Activated CD8-positive, alpha-beta T cell treated with anti-CD3 and anti-CD28 coated beads, Interleukin-2, amount 10 ng/mL, durations not matched to agents 7 days and 5 days (primary cell): ENCODE measurements at places on chromosomes 12 and 14. TPM values are rescaled to one million over a fixed set of nuclear protein-coding genes. Genes with fewer than 3 reads are reported as not detected.
A peak's percentile ranks its signal among the peaks of the same experiment; 100 is the strongest.

GRCh38 chr12:109844091-109844490, 10.9 kb upstream of the TRPV4 start:
- DNase-seq = no peak

GRCh38 chr14:39576736-39577135, 144.5 kb upstream of the FBXO33 start:
- DNase-seq = no peak

Gene GSC
- not detected for total RNA-seq

DNA sequence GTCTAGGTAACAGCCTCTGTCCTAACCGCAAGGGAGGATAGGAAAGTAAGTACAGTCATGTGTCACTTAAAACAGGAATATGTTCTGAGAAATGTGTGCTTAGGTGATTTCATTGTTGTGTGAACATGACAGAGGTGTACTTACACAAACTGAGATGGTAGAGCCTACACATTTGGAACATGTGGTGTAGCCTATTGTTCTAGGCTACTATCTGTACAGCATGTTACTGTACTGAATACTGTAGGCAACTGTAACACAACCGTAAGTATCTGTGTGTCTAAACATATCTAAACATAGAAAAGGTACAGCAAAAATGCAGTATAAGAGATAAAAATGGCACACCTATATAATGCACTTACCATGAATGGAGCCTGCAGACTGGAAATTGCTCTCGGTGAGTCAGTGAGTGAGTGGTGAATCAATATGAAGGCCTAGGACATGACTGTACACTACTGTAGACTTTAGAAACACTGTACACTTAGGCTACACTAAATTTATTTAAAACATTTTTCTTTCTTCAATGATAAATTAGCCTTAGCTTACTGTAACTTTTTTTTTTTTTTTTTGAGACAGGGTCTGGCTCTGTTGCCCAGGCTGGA, 13.2 kb upstream of the MDM2 start:
- DNase-seq = no peak

Gene BRI3BP
- total RNA-seq = 27.0 TPM

Gene A2M
- total RNA-seq = not detected

- DNase-seq = no peak
These were observed 134.7 kb downstream of the CALM1 start for GRCh38 chr14:90531497-90531896.

GRCh38 chr14:34184126-34184525, 233.3 kb upstream of the EGLN3 start:
- DNase-seq = no peak

- no peak for DNase-seq
These were observed 444.9 kb downstream of the TRHDE start for GRCh38 chr12:72717036-72717435.

GRCh38 chr14:40417777-40418401, 985.7 kb upstream of the FBXO33 start:
- DNase-seq = no peak

DNA sequence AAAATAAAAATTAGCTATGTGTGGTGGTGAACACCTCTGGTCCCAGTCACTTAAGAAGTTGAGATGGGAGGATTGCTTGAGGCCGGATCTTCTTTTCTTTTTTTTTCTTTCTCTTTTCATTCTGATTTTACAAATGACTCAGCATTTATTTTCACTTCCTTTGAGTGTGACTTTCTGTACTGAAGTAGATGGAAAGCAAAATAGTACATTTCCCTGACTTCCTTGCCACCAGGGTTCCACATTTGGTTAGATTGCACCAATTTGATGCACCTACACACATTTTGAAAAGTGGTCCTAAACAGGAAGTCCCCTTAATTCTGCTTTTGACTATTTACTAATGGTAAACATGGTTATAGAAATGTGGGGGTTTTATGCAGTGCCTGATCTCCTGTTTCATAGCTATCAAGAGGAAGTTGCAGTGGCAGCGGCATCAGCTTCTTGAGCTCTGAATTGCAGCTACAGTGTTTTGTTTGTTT, 13.0 kb upstream of the LEMD3 start:
- peak; percentile 46 for DNase-seq

DNA sequence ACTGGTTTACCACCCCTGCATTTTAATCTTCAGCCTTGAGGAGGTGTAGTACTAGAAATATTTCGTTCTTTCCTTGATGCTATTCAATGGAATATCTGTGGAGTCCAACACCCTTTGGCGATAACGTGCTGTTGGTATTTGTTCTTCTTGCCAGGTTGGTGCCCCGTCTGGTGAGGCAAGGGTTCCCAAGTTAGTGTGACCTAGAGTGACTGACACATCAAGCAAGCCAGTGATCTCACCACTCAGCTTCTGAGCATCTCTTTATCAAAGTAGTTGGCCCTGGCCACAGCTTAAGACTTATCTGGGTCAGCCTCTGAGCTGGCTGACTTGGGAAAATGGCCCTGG, 60.2 kb downstream of the PLXNC1 start:
- peak; percentile 35 for DNase-seq

- DNase-seq = no peak
These were observed 211.5 kb downstream of the PRKD1 start for GRCh38 chr14:29716150-29716549.

- DNase-seq = no peak
These were observed 26.8 kb downstream of the PLBD1 start for GRCh38 chr12:14540801-14541462.

Gene MANSC1
- not detected for total RNA-seq

GRCh38 chr12:127811988-127812387, 455.0 kb upstream of the TMEM132C start:
- DNase-seq = no peak

GRCh38 chr12:94649349-94650142, 811 bp downstream of the TMCC3 start:
- peak; percentile 37 for DNase-seq

DNA sequence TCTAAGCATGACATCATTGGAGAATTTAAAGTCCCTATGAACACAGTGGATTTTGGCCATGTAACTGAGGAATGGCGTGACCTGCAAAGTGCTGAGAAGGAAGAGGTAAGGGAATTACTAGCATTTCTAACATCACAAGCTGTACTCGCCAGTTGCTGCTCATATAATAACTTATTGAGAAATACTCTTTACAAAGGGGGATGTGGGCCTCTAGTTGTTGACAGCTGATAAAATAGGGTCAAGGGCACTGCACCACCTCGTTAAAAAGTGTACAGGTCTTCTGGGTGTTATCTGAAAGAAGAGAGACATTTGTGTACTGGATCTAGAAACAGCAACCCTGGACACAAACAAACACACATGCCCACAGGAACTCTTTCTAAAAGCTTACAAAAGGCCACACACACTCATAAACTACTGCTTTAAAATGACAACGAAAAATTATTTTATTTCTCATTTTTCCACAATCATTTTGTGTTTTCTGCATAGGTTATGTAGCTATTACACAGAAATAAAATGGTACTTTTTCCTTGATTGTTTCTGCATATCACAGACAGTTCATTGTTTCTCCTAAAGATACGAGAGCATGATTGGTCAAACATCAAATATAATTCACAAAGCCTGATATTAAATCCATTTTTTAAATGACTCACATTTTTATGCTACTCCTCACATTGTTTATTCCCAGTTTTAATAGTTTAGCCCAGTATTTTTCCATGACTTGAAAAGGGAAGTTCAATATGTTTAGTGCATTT, 391.1 kb downstream of the PAWR start:
- DNase-seq = no peak

Gene NOS1
- total RNA-seq = not detected

Gene P3H3
- not detected for total RNA-seq

DNA sequence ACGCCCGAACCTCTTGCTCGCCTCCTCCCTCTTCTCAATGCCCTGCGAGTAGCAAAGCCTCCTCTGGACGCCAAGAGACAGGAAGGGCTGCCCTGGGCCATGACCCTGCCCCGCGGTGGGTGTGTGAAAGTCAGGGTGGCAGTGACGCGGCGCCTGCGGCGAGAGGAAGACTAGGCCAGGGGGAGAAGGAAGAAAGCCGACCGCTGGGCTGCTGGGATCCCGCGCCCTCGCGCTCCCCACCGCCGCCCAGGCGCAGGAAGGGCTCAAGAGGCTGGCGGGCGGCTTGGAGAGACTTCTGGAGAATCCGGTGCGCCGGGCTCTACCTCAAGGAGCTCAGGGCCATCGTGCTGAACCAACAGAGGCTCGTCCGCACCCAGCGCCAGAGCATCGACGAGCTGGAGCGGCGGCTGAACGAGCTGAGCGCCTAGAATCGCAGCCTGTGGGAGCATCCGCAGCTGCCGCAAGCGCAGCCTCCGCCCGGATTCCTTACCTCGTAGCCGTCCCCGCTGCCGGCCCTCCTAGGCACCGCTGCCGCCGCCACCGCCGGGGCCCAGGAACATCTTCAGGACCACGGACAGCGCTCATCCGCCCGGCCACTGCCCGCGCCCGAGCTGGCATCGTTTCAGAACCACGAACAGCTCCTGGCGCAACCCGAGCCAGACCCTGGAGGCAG, 105.0 kb upstream of the PRB2 start:
- peak; percentile 88 for DNase-seq

Gene IAPP
- not detected for total RNA-seq

Gene PMEL
- total RNA-seq = 0.10 TPM

DNA sequence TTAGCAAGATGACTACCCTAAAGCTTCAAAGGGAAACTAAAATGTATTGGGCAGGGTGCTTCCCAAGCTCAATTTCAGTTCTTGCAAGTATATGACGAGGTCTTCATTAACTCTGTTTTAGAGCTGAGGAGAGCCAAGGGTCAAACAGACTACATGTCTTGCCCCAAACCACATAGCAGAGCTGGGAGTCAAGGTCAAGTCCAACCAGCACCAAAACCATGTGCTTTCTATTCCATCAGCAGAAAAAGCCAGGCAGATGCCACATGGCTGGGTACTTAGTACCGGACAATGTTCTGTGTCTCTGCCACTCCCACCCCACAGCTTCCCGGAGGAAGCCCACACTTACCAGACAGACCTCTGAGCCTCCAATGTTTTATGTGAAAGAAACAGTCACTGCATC, 17.6 kb downstream of the NID2 start:
- no peak for DNase-seq

DNA sequence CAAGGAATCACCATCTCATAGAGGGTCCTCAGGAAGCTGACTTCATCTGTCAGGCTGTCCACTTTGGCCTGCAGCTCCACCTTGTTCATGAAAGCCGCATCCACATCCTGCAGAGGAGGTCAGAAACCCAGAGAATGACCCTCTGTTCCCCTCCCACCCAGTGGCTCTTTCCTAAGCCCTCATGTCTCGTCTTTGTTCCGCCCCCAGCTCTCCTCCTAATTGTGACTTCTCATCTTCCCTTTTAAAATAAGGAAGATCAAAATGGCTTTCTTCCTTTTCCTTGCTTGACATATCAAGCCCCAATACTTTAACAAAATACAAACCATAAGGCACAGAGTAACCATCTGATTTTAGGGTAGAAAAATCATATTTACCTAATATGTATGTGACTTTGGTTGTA, 4.4 kb downstream of the KRT76 start:
- no peak for DNase-seq

DNA sequence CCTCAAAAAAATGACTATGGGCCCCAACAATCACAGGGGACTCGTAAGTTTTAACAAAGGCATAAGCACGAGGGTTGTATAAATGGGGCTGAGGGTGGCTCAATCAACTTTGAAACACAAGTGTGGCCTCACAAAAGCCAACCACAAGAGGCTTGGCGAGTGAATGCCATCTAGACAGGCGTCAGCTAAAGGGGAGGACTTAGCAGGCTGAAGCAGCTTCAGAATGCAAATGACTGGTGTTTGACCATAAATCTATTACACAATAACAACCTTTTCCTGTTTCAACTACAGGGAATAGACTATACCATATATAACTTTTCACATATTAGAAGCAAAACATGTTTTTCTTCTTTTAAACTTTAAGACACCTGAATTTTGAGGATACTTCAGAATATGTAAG, 777.9 kb downstream of the FSCB start:
- DNase-seq = no peak

Gene CFAP73
- total RNA-seq = 0.34 TPM

DNA sequence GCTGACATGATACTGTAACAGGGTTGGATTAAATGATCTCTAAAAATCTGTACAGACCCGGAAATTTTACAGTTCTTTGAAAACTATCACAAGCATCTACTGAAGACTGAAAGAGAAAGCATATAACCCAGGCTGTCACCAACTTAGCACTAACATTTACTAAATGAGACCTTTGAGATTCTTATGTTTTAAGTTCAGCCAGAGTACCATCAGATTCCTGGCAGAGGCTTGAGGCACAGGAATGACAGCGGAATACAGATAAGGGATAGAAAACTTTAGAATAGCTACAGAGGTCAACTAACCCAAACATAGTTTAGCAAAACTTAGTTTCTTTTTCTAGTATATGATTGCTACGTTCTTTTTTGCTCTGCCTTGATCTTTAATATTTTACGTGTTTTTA, 91.6 kb upstream of the FERMT2 start:
- no peak for DNase-seq

Gene ARMH4
- not detected for total RNA-seq

Gene CRIP1
- total RNA-seq = 613 TPM

Gene GPR132
- total RNA-seq = 40.4 TPM

DNA sequence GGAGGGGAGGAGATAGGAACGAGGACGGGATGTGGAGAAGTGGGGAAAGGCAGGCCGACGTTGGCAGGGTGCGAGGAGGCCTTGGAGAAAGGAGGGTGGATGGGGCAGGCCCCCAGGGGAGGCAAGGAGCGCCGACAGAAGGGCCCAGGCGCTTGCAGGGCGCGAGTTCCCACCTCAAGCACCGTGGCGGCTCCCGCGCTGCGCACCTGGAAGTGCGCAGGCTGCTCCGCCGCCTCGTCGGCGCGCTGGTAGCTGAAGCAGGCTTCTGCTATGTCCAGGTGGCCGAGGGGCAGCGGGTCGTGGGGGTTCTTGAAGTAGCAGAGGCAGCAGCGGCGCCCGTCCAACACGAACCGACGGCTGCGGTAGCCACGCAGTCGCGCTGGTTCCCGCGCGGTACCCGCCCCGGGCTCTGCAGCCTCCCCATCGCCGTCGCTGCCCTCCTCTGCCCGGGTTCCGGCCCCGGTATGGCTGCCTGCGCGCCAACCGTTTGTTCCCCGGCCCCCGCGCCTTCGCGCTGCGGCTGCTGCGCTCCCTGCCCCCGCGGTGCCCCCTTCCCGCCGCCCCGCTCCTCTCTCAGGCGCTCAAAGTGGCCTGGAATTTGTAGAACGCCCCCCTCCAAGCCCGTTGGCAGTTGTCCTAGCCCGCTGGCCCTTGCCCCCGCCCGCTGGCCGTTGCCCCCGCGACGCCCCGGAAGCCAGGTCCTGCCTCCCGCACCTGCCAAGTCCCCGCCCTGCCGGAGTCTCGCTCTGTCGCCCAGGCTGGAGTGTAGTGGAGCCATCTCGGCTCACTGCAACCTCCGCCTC, 1.1 kb upstream of the ACTR6 start:
- peak; percentile 85 for DNase-seq

Gene LRTM2
- not detected for total RNA-seq

Gene CAPZA3
- total RNA-seq = not detected

DNA sequence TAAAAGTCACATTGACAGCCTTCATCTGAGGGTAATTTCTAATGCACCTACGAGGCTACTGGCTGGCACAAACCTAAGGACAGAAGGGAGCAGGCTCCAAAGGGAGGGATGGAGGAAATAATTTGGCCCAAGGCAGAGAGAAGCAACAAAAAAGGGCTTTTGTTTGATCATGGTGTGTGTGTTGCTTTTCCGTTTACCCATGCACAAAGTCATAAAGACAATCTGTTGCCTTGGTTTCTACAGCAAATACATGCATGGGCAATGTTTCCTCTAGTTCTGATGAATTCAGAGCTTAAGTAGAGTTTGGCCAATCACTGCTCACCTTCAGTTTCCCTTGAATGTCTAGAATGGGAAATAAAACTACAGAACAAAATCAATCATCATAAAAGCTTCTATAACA, 262.5 kb upstream of the CAND1 start:
- no peak for DNase-seq

GRCh38 chr14:100688598-100689461, 37.9 kb upstream of the DLK1 start:
- DNase-seq = no peak

GRCh38 chr14:87131879-87132278, 861.1 kb downstream of the GALC start:
- DNase-seq = no peak
